ENCODE measurements at places on chromosomes 2 and 18.

GRCh38 chr2:128735296-128735960 is 416.8 kb upstream of the HS6ST1 start:
- no peak for DNase-seq

DNA sequence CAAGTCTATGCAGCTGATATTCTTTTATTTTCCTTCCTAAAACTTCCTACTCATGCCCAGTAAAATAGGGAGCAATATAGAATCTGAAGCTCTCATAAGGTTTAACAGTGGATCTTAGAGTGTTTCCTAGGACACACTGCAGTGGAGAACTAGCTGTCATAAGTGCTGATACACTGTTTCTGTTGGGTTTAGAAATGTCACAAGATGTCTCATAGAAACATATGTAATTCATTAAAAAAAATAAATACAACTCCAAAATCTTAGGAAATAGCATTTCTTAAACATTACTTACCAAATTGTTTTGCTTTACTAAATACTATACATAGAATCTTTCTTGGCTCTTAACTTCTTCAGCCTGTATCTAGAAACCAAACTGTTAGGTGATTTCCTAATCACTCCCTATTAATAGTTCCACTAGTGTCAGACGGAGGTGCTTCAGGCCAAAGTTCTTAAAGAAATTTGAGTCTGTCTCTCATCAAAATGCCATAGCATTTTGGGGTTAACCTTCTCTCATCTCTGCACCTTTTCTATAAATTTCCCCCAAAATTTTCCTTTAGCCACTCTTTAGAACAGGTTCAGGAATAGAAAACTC is 93.7 kb downstream of the CERKL start:
- no peak for DNase-seq

DNA sequence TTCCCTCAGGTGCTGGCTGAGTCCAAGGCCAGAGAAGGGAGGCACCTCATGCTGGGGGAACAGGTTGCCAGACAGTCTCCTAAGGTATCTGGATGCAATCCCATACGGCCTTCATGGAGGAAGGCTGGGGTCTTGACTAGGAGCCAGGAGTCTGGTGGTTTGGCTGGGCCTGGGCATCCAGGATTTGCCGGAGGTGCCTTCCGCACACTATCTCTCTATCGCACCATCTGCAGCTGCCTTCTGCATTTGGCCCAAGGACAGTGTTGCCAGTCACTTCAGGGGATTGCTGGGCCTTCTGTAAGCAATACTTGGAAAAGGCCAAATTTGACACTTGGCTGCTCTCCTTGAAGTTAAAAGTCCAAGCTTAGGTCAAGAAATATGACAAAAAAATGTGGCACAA is 327.2 kb downstream of the EN1 start:
- DNase-seq: no peak

DNA sequence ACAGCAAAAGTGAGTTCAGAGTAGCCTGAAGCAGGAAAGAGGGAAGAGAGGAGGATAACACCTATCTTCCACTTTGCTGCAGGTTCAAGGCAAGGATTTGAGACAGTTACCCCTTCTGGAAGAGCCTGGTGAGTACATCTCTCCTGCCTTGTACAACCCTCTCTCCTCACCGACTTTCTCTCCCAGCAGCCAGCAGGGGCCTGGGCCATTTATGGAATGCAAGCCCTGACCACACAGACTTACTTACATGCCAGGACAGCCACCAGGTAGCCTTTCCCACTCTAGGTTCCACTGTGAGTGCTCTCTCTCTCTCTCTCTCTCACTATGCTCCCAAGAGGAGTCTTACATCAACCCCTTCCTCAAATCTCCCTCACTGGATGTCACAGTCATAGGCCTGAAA is 57.0 kb downstream of the BCL11A start:
- no peak for DNase-seq

GRCh38 chr2:222304737-222305515 is 6.1 kb upstream of the PAX3 start:
- no peak for DNase-seq

- no peak for DNase-seq
Observed at GRCh38 chr2:159030674-159031380, 62.4 kb downstream of the TANC1 start.

- no peak for DNase-seq
Observed at GRCh38 chr2:46535896-46536295, 56.5 kb downstream of the TMEM247 start.

- no peak for DNase-seq
Observed at GRCh38 chr2:143246815-143247744, 117.9 kb downstream of the ARHGAP15 start.

- no peak for DNase-seq
Observed at GRCh38 chr18:22847867-22848451, 85.2 kb upstream of the RBBP8 start.

DNA sequence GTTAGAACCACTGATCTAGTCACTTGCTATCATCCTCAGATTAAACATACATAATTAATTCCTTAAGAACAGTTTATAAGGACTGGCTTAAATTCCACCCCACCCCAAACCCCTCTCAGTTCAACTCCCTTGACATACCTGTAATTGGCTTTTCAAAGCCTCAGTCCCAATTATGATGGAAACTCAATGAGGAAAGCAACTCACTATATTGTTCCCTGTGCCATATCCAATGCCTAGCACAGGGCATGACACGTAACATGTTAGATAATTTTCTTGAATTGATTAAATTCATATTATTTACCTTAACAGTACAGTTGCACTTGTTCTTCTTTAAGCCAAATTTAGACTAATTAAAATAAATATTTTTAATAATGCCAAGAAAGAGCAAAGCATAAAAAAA is 465.1 kb upstream of the CHAC2 start:
- DNase-seq: no peak

GRCh38 chr18:51519571-51519970 is 322.1 kb upstream of the MEX3C start:
- DNase-seq: no peak

- no peak for DNase-seq
Observed at GRCh38 chr2:111117598-111118480, 2.9 kb upstream of the BCL2L11 start.

GRCh38 chr2:237213315-237214022 is 127.8 kb downstream of the COPS8 start:
- no peak for DNase-seq

GRCh38 chr2:195645413-195645812 is 11.6 kb upstream of the SLC39A10 start:
- DNase-seq: no peak

DNA sequence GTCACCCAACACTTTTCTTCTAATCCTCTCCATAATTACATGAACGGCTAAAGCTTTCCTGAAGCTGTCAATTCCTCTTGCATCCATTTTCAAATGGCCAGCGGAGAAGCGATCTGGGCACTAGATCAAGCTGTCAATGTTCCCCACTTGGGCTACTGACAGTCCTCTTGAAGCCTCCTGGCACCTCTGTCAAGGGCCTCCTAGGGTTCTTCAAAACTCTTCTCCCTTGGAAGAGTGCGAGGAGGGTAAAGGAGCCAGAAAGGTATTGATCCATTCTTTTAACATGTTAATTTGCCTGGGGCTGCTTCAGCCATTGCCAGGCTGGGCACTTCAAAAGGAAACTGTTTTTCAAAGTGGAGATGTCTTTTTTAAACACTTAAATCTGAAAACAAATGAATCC is 19.8 kb downstream of the EPHA4 start:
- DNase-seq: no peak

GRCh38 chr2:9655441-9656269 is 24.9 kb upstream of the YWHAQ start:
- DNase-seq: no peak

All from cortex of kidney (tissue), 1 donor.